Activated gamma-delta T cell treated with anti-CD3 and anti-CD28 coated beads, Interleukin-2, amount 50 U/mL, for 16 hours (primary cell): ENCODE measurements at places on chromosomes 1 and 21.

DNA sequence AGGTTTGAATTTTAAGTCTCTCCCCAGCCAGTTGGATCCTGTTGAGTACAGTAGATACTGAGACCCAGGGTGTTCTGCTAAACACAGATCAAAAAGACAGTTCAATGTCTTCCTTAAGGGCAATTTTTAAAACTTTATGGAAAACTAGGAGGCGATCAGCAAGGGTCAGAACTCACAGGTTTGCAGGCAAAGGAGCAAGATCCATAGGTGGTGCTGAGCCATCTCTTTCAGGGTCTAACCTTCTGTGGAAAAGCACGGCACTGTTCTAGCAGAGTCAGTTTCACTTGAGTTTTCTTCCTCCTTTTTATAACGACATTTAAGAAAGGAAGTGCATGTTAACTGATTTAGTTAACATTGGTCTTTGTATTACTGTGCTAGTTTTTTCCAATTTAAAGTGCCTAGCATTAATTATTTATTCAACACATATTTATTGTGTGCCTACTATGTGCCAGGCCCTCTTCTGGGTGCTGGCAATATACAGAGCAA, at the start of gene CD84:
Gene CD84, minus strand, starts transcription at position 281 of the 486 bp plus-strand sequence. Its CDS starts 59 bp downstream, at position 222.
- no peak for DNase-seq

DNA sequence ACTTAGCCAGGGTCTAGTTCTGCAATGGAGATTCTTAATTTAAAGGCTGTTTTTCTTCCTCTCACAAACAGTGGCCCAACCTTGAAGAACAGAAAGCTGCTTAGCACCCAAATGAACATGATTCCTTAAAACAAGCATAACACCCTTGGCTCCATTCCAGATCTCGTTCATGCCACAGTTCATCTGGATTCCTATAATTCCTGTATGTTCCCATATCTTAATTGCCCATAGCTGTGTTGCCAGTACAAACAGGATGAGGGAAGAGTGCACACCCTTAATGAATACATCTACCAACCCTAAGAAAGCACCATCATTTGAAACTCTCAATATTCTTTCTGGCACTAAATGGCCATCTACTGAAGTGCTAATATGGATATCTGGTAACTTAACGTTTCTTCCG, 45.5 kb downstream of the TGFB2 start:
- no peak for DNase-seq

DNA sequence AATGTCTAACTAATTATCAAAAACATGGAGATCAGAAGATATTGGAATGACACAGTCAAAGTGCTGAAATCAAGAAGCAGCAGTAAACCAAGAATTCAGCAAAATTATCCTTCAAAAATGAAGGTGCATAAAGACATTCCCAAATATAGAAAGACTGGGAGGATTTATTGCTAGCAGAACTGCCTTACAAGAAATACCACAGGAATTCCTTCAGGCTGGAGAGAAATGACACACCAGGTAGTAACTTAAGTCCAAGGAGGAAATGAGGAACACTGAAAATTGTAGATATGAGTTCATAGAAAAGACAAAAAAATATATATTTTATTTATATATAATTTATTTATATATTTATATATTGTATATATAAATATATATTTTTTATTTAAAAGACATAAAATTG, 217.2 kb downstream of the RPS6KC1 start:
- no peak for DNase-seq

DNA sequence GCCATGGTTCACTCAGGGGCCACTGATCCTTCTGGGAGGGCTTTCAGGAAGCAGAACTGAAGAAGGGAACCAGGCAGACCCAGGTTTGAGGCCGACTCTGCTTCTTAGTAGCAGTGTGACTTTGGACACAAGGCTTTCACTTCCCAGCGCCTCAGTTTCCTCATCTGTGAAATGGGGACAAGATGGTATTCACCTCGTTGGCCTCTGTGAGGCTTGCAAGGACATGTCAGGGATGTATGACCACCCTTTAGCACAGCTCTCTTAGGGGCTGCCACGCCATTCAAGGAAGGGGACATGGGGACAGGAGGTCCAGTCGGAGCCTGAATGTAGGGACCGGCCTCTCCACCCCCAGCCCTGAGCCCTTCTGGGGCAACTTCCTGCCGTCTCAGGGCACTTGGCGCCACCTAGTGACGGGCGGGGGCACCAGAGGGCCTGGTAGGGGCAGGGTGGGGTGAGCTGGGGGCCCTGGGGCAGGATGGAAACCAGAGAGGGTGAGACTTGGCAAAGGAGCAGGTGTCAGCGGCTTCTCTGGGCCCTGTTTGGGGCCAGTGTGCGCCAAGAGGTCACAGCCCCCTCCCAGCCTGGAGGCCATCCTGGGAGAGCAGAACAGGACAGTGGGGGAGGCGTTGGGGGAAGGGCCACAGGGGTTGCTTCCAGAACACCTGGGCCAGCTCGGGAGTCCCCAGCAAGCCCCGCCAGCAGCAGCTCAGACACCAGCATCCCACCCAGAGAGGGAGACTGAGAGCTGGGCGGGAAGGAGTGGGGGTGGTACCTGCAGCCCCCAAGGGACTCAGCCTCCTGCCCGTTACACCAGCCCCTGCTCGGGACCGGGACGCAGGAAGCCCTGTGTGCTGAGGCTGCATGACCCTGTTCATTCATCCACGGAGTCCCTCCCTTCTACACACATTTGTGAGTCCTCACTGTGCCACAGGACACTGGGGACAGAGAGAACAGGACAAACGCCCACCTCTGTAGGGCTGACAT, 102.5 kb upstream of the TARDBP start:
- peak; percentile 70 for DNase-seq

- no peak for DNase-seq
These were observed at the start of gene SLC16A4 for GRCh38 chr1:110390692-110391245. SLC16A4 (minus strand) TSS chr1:110391026; CDS start chr1:110389323, 1,703 bp downstream.
